ENCODE measurements at places on chromosomes 1 and 21.

- no peak for DNase-seq
Measured at GRCh38 chr1:37716321-37716720, 24.0 kb downstream of the CDCA8 start.

DNA sequence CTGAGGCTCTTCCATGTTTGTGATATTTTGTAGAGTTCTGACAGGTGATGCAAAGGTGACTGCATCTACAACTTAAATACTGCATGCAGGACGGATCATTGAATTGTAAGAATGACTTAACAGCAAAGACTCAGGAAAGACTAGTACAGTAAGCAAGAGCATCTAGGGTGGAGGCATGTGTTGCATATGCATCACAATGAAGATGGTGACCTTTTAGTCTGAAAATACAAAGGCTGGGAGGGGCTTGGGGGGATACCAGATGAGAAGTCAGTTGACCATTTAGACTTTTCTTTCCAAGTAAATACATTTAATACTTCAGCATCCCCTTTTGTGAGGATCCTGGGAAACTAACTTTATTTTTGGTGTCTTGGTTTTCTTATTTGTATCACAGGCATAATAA is 145.5 kb downstream of the NUF2 start:
- DNase-seq: no peak

- no peak for DNase-seq
Measured at GRCh38 chr1:40774266-40774998, 9.2 kb upstream of the KCNQ4 start.

GRCh38 chr1:164662462-164662861 is 103.5 kb downstream of the PBX1 start:
- no peak for DNase-seq

GRCh38 chr1:94319319-94320102 is 82.1 kb upstream of the ARHGAP29 start:
- no peak for DNase-seq

DNA sequence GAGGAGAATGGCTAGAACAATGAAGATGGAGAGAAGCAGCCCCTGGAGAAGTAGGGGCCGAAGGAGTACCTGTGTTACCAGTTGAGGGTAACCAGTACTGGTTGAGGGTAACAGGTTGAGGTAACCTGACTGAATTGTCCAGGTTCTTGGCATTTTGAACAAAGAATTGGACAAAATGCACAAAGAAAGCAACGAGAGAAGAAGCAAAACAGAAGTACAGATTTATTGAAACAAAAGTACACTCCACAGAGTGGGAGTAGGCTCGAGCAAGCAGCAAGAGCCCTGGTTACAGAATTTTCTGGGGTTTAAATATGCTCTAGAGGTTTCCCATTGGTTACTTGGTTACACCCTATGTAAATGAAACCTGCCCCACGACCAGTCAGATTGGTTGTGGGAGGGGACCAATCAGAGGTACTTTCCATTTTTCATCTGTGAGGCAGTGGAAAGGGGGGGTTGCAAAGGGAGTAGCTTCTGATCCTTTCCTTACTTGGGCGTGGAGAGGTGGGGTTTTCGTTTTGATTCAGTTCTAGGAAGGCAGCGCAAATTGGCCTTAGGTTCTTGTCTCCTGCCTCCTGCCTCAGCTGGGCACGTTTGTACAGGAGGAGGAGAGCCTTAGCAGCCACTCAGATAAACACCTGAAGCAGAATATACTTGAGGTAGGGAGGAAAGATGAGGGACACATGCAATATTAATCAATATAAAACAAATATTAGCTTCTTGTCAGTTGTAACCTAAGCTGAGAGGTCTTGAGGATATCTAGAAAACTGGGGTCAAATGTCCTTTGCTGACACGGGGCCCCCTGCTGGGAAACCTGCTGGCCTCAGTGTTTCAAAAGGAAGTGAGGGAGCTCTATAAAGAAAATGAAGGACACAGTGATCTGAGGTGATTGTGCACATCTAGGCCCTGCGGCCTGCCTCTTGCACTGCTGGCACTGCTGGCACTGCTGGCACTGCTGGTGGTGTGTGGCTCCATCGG is 14.3 kb upstream of the LSM10 start:
- no peak for DNase-seq

DNA sequence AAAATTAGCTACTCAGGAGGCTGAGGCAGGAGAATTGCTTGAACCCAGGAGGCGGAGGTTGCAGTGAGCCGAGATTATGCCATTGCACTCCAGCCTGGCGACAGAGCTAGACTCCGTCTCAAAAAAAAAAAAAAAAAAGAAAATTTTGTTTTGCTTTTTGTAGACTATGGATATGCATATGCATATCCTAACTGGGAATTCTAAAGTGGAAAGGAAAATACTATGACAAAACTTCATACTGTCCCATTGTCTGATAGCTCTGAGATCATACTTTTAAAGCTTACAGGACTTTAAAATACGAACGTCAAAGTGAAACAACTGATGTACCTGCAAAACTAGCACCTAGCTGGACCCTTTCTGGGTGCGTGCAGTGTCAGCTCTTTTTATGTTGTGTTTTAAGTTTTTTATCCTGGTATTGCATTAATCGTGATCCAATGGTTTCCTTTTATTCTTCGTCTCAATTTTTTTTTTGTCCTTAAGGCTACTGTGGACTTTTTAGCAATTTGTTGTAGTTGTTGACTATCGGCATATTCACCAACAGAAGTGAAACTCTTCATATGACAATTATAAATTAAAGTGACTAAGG is 19.2 kb downstream of the SPRTN start:
- no peak for DNase-seq

GRCh38 chr1:236535662-236536161 is 11.9 kb downstream of the LGALS8 start:
- DNase-seq: no peak

DNA sequence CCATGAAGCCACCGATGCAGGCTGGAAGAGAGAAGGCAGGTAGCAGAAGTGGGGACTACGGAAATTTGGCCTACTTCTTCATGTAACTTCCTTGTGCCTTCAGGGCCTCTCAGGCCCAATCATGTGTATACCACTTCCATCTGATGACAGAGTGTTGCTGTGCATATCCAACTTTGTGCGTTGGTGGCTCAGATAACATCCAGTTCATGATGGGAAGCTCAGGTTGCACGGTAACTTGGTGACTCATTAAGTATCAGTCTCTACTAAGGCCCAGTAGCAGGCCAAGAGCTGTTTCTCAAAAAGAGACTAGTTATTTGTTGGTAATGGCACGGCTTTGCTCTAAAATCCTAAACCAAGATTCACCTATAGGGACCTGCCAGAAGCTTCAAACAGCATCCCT is 117.6 kb downstream of the LTN1 start:
- no peak for DNase-seq

DNA sequence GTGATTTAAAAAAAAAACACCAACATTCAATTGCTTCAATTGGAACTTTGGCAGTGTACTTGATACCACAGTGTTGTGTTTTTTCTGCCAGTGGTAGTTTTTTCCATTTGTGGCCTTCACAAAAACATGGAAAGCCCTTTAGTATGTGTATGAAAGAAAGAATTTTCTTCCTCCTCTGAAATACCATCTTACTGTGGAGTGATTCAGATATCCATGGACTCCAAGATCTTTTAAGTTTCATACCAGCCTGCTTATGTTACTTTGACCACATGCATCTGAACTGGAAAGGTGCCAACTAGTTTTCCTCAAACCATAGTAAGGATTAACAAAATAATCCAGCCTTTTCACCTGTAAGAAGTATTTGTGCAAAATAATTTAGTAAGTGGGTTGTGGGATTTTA is 3.4 kb downstream of the PPP2R5A start:
- DNase-seq: no peak

GRCh38 chr1:28259934-28260802 is 850 bp downstream of the SESN2 start:
- no peak for DNase-seq

GRCh38 chr1:185973645-185974044 is 239.5 kb downstream of the HMCN1 start:
- DNase-seq: no peak

GRCh38 chr1:224509907-224510306 is 75.3 kb upstream of the WDR26 start:
- DNase-seq: no peak

DNA sequence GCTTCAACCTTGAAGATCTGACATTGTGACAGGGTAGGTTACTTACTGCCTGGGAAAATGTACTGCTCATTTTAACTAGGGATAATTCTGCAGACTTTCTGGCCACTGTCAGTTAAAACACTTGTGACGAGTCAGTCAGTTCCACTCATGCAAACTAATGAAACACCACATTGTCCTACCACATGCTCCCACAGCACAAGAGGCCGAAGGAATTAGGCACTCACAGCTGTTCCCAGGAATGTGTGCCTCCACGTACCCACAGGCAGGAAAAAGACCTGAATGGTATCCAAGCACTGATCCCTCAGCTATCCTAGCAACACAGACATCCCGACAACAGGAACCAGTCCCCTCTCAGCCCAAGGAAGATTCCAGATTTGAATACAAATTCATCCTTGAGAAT is 12.3 kb downstream of the BCAR3 start:
- no peak for DNase-seq

GRCh38 chr1:239516579-239516978 is 130.2 kb downstream of the CHRM3 start:
- no peak for DNase-seq

DNA sequence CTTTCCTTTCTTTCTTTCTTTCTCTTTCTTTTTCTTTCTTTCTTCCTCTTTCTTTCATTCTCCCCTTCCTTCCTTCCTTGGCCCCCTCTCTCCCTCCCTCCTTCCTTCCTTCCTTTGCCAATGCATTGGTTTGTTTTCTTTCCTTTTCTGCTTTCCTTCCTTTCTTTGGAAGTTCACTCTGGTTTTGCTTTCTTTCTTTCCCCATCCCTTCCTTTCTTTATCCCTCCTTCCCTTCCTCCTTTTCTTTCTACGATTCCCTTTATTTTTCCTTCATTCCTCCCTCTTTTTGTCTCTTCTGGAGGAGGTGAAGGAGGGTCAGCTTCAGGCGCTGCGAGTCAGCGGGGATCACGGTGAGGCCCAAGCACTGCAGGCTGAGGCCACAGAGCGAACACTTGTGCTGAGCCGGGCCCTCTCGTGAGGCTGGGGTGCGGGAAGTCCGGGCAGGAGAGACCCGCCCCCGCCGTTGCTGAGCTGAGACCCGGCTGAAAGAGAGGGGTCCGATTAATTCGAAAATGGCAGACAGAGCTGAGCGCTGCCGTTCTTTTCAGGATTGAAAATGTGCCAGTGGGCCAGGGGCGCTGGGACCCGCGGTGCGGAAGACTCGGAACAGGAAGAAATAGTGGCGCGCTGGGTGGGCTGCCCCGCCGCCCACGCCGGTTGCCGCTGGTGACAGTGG is 1.5 kb downstream of the SIM2 start:
- DNase-seq: no peak
